Thoracic aorta (tissue), 2 donors: ENCODE measurements at places on chromosomes 16 and 17.

DNA sequence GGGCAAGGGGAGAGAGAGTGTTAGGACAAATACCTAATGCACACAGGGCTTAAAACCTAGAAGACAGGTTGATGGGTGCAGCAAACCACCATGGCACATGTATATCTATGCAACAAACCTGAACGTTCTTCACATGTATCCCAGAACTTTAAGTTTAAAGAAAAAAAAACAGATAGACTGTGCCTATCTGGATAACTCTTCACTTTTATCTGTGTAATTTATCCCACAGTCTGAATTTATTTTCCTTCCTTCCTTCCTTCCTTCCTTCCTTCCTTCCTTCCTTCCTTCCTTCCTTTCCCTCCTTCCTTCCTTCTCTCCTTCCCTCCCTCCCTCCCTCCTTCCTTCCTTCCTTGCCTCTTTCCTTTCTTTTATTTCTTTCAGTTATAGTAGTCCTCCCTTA is 370.7 kb downstream of the CDH8 start:
- DNase-seq, result no peak

GRCh38 chr16:49704586-49705155 is 151.2 kb downstream of the ZNF423 start:
- DNase-seq, result no peak

GRCh38 chr17:14940938-14941265 is 324.2 kb downstream of the PMP22 start:
- no peak for DNase-seq

DNA sequence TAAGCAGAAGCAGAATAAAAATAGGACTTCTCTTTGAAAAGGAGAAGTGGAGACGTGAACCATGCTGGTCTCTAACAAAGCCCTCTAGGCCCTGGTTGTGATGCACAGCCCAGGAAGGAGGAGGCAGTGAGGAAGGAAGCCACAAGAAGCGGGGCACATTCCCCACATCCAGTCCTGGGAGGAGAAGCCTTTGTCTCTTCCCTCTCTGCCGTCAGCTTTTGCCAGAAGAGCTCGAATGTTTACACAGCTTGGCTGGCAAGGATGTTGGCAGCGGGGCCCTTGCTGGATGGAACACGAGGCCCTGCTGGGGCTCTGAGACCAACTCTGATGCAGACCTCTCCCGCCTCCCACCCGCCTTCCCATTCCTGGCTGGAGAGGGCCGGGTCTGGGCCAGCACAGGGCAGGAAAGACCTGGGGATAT is 91.3 kb downstream of the MAF start:
- DNase-seq, result peak; percentile 10

DNA sequence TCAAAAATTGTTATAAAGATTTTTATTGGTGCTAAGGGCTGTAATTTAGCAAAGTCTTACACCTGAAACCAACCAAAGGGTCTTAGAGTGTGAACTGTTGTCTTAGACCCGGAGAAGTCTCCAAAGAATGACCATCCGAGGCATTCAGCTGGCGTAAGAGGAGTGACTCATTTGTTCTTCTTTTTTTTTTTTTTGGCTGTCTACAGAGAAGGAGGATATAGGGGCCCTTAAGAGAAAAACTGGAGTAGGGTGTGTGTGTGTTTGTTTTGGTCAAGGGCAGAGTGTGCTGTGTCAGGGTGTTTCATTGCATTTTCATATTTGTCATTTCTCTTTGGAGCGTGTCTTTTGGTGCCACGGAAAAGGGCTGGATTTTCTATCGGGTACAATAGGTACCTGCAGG is 508.0 kb downstream of the WWOX start:
- no peak for DNase-seq

DNA sequence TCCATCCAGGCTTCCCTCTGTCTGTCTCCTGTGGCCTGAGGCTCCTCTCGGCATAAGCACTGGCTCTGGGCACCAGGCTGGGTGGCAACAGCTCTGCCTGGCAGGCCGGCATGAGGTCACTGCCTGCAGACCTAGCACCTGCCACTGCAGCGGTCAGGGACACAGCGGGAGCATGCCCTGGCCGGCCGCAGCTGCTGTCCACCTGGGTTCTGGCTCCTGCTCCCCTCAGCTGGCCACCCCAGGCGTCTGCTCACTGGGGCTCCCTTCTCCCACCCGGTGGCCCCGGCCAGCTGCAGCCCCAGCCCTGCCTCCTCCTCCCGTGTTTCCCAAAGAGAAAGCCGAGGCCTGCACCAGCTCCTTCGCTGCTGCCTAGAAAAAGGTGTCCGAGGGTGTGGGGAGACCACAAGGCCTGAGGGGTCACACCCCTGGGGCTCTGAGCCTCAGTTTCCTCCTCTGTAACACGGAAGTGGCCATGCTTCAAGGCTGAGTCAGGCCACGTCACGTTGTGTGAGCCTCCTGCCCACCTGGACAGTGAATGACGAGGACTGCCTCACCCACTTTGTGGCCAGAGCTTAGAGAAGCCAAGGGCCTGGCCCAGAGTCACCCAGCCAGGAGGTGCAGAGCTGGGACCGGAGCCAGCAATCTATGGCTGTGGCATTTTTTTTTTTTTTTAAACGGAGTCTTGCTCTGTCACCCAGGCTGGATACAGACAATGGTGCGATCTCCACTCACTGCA is 6.7 kb downstream of the NTHL1 start:
- no peak for DNase-seq

GRCh38 chr17:31052187-31052889 is 42.4 kb upstream of the NF1 start:
- DNase-seq, result peak; percentile 40

GRCh38 chr16:81469710-81470535 is 25.3 kb downstream of the CMIP start:
- DNase-seq, result no peak

DNA sequence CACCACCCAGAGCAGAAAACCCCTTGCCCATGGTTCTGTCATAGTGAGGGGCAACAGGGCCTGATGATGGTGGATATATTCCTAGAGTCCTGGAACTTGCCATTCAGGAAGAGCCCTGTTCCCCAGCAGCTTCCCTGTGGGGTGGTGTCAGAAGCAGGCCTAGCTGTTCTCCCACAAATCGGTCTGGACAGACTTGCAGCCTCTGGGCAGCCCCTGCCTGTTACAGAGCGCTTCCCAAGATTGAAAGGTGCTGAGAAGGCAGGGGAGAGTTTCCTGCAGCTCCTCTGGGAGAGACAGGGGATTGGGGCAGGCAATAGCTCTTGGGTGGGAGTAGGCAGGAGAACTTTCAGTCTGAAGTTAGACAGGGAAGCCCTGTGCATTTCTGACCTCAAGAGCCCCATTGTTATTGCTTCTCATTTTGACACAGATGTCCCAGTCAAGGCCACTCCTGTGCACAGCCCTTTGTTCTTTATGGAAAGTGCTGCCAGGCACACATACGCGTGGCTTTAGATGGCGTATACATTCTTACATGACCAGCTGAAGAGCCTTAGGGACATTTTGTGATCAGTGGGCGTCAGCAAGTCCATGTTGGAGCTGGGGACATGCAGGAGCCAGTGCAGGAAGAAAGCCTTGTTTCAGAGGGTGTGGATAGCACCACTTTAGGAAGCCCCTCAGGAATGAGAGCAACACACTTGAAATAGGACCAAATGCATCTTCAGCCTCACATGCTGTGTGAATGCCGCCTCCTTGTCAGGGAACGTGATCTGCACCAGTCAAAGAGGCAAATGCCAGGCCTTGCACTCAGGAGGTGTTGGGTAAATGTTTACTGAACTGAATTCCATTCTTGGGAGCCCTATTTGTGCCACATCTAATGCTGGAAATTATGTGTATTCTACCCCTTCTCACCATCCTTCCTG is 67.5 kb downstream of the GNAO1 start:
- DNase-seq, result no peak

- DNase-seq, result no peak
Measured at GRCh38 chr17:67139784-67140665, 95.7 kb downstream of the CACNG1 start.
